ENCODE measurements at places on chromosomes 7 and 10.

GRCh38 chr10:51074238-51075028 is at the start of gene PRKG1:
Gene PRKG1, plus strand, starts transcription at chr10:51074487.
- DNase-seq, result no peak

GRCh38 chr10:33252794-33253203 is 81.7 kb downstream of the NRP1 start:
- DNase-seq, result no peak

DNA sequence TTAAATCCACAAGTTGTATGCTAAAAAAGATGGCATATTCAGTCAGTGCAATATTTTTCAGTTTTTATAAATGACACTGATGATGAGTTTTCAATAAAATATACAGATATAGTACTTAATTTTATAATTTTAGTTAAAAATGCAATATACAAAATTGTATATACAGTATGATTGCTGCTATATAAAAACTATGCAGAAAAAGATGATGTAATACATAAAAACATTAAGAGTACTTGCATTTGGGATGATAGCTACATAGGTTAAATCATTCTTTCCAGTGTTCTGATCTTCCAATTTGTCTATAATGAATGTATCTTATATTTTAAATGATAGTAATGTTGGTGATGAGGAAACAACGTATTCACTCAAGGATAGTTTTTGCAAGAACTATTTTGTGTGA is 92.0 kb upstream of the RPA3 start:
- DNase-seq, result no peak

DNA sequence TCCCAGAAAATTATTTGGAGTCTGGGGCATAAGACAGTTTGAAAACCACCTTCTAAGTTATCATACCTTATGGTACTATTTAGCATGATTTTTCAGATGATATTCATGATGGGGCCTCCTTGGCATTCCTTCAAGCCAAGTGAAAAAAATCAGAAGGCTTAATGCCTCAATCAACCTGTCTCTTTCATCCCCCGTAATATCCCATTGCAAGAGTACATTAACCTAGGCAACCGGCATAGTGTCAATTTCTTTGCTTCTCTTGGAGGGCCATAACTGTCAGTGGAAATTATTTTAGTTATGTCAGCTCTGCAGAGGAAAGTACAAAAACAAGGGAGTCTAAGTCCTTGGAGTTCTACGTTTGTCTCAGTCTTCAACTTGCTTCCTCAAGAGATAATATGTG is 43.4 kb downstream of the INHBA start:
- DNase-seq, result no peak

DNA sequence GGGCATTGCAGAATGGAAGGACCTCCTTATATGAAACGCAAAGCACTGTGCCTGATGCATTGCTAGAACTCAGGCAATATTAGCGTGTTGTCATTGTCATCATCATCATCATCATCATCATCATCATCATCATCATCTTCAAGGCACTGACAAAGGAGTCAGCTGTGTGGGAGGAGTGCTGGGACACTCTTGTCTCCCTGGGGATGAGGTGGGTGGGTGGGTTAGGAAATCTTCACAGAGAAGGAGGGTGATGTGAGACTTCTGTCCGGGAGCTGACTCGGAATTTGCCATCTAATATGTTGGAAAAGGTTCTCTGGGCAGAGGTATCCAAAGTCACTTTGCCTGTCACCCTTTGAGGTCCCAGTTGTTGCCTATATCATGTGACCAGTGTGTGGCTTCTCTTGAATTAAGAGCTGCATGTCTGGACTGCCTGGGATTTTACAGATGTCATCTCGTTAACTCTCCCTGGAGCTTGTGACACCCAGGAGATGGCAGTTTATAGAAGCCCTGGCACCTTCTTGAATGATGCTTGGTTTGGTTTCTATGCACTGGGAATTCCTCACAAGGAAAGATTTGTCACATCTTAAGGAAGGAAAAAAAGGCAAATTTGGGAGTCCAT is 7.1 kb downstream of the HTRA1 start:
- no peak for DNase-seq

DNA sequence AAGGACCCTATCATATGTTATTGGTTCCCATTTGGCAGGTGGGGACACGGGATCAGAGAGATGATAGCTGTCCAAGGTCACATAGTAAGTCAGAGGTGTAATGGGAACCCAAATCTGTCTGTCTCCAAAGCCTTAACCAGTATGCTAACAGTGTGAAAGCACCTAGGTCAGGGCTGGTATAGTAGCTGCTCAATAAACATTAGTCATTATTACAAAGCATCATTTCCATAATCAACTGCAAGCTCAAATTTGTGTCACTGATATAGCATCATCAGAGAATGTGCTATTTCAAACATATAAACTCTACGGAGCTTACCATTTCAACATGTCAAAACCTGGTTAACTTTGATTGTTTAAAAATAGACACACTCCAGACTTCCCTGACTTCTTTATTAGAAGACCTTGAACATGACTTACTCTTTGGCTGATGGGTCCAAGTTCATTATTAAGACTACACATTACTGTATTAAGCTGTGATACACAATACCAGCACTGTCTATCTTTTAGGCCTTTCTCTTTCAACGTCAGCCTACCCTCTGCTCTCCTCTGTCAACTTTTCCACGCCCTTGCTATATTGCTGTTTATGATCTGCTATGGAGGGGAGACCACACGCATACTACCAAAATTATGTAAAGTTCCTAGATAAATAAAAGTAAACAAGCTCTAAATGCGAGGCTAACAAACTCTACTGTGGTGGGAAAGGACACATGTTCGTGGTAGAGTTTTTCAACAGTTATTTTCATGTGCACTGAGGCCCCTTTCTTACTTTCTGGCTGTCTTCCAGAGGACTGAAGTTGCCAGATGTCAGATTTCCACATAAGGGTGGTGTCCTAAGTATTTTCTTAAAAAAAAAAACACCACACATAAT is 33.6 kb downstream of the DNMBP start:
- DNase-seq, result no peak

DNA sequence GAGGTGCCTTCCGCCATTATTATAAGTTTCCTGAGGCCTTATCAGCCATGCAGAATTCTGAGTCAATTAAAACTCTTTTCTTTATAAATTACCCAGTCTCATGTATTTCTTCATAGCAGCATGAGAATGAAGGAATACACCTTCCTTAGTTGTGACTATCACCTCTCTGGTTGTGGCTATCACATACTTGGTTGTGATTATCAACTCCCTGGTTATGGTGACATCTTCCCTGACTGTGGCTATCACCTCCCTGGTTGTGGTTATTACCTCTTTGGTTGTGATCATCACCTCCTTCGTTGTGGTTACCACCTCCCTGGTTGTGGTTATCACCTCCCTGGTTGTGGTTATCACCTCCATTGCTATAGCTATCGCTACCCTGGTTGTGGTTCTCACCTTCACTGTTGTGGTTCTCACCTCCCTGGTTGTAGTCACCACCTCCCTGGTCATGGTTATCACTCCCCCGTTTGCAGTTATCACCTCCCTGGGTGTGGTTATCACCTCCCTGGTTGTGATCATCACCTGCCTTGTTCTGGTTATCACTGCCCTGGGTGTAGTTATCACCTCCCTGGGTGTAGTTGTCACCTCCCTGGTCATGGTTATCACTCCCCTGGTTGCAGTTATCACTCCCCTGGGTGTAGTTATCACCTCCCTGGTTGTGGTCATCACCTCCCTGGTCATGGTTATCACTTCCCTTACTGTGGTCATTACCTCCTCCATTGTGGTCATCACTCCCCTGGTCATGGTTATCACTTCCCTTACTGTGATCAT is 105.9 kb downstream of the GPR26 start:
- DNase-seq, result no peak

GRCh38 chr7:140022582-140023211 is 40.1 kb downstream of the PARP12 start:
- no peak for DNase-seq

GRCh38 chr7:28128608-28129007 is 52.0 kb downstream of the JAZF1 start:
- DNase-seq, result no peak

GRCh38 chr7:138833596-138833995 is 35.6 kb upstream of the ATP6V0A4 start:
- peak; percentile 52 for DNase-seq

DNA sequence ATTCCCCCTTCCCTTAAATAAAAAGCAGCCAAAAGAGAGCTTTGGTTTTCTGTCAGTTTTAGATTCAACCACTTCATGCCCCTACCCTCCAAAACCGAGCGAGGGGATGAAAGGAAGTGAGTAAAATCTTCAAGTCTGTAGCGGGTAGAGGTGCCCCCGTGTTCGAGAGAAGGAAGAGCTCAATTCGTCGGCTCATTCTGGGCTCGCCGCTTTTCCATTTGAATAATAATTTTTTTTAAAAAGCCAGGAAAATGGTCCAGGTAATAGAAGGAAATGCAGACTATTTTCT is 436.2 kb upstream of the GALNT17 start:
- DNase-seq, result peak; percentile 34

DNA sequence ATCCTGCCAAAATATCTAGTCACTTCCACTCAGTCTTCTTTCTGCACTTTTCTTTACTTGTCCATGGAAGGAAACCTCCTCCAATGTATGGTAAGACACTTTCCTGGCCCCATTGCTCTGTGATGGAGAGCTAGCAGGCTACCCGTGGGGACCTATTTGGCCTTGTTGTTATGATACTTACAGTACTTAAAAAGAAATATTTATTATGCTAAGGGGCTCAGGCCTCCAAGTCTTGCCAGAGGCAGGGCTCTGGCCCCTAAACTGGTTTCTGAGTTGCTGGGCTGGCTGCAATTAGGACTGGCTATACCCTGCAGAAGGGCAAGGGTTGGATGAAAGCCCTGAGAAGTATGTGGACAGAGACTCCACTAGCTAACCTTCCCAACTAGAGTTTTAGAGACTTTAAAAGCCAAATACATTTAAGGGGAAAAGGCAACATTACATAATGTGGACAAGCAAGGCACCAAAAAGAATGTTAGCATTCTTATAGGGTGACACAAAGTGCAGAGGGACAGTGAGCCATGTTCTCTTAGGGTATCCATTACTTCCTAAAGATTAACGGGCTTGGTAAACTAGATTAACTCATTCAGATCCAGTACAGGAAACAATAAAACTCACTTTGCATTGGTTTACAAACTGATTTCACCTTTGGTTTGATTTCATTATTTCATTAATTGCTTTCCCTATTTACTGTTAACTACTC is 84.9 kb upstream of the INHBA start:
- no peak for DNase-seq

DNA sequence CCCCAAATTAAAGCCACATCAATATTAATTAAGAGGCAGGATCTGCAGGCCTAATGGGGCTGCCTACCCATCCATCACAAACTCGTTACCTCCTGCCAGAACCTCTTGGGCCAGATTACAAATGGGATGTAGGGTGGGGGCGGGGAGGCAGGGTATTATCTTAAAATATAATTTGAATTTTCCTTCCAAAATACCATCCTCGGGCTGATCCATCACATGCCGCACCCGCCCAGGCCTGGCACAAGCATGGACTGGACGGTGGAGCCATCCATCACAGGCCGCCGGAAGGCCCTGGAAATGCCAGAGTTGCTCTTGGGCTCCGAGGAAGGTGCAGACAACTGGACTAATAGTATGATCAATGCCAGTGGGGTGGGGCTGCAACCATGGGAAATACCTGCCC is 212.8 kb downstream of the GRID1 start:
- DNase-seq, result no peak

DNA sequence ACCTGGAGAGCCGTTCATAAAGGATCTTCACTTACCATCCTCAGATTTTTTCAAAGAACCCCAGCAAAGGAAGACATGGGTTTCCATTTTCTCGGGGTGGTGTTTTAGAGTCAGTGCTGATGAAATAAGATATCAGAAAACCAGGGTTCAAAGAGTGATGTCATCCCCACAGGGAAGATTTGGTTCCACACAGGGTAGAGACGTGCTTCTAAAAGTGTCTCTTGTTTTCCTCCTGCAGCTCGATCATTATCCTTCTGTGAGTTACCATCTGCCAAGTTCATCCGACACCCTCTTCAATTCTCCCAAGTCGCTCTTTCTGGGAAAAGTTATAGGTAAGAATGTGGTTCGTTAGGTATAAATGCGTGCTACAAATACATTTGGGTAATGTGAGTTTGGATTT is 323.8 kb upstream of the C7orf33 start:
- DNase-seq, result no peak

GRCh38 chr10:45375101-45375500 is 1.1 kb downstream of the ALOX5 start:
- DNase-seq, result no peak

GRCh38 chr10:98460837-98461499 is 14.2 kb upstream of the HPS1 start:
- peak; percentile 16 for DNase-seq

GRCh38 chr7:6278749-6279310 is 6.4 kb upstream of the CYTH3 start:
- no peak for DNase-seq

DNA sequence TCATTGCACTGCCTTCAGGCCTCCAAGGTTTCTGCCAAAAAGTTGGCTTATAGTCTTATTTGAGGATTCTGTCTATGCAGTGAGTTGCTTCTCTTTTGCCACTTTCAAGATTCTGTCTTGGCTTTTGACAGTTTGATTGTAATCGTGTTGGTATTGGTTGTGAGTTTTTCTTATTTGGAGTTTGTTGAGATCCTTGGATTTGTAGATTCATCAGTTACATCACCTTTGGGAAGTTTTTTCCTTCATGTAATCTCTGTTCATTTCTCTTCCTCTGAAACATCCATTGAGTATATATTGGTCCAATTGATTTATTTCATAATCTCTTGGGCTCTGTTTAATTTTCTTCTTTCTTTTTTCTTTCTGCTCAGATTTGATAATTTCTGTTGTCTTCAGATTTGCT is 59.8 kb downstream of the SEPTIN7 start:
- no peak for DNase-seq

DNA sequence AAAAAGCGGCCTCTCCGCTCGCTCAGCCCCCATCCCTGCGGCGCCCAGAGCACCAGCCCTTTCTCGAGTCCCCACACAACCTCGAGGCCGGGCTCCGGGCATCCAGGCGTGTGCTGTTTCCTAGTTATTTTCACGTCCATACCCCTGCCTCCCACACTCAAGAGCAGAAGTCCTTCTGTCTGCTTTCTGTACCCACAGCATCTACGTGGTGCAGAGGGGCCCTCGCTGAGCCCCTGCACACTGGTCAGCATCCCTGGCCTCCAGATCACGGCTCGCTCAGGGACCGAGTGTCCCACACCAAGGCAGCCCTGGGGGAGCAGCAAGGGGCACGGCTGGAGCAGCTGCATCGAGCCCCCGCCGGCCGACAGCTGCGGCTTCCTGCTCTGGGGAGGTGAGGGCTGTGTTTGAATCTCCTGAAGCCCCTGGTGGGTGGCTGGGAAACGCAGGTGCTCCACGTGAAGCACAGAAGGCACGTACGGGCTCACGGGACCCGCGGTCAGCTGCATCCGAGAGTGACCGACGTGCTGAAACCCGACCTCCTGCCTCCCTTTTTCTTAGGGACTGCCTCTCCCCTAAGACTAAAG is 333.1 kb downstream of the DNAJB6 start:
- DNase-seq, result peak; percentile 35

DNA sequence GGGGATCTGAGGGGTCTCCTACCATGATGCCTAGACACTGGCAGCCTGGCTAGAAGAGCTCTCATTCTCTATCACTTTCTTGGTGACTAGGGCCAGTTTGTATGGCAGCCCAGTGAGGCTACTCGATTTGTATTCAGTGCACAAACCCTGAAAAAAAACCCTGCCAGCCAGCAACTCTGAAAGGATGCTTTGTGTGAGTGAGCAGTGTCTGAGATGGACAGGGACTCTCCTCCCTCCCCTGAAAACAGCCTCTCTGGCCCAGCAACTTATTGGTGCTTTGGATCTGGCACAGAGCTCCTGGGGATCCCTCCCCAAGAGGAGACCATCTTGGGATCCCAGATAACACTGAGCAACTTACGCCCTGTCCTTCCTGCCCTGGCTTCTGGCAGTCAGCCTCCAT is 10.8 kb upstream of the LRRC4 start:
- DNase-seq, result no peak
